CD8-positive, alpha-beta memory T cell (primary cell): ENCODE measurements at places on chromosomes 7 and 10.

- DNase-seq = no peak
Measured at GRCh38 chr7:64045301-64046040, at the start of gene ZNF727. Gene ZNF727, plus strand, starts transcription at chr7:64045434. Its CDS starts 188 bp downstream, at chr7:64045622.

DNA sequence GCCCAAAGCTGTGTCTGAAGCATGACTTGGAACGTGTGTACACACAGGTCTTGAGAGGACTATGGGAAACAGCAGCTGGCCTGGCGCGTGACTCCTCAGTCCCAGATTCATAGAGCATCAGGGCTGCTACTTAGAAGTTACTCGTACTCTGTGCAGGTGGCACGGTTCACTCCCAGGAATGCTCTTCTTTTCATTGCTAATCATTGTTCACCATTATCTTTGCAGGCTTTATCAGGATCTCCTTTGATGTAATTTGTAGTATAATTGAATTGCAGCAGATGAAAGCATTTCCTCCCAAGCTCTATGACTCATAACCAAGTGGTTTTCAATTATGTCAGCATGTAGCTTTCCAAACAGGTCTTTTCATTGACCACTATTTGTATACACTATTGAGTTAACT is 938.9 kb downstream of the NRG3 start:
- no peak for DNase-seq

- DNase-seq = no peak
Measured at GRCh38 chr7:116554911-116555310, 30.1 kb downstream of the CAV1 start.

DNA sequence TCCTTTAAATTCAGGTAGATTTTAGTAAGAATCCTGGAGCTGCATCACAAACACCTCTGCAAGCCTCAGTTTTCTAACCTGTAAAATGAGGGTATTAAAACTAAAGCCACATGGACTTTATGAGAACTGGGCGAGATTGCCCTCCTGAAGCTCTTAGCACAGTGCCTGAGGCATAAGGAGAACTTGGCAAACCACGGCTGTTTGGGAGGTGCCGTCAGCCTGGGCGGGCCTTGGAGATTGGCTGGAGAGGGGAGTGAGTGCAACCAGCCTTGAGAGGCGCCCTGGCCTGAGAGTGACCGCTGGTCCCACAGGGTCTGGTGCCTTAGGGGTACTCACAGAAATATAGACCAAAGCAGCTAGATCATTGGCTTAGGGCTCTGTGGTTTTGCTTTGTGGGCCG is 5.4 kb upstream of the TNS3 start:
- DNase-seq = no peak

DNA sequence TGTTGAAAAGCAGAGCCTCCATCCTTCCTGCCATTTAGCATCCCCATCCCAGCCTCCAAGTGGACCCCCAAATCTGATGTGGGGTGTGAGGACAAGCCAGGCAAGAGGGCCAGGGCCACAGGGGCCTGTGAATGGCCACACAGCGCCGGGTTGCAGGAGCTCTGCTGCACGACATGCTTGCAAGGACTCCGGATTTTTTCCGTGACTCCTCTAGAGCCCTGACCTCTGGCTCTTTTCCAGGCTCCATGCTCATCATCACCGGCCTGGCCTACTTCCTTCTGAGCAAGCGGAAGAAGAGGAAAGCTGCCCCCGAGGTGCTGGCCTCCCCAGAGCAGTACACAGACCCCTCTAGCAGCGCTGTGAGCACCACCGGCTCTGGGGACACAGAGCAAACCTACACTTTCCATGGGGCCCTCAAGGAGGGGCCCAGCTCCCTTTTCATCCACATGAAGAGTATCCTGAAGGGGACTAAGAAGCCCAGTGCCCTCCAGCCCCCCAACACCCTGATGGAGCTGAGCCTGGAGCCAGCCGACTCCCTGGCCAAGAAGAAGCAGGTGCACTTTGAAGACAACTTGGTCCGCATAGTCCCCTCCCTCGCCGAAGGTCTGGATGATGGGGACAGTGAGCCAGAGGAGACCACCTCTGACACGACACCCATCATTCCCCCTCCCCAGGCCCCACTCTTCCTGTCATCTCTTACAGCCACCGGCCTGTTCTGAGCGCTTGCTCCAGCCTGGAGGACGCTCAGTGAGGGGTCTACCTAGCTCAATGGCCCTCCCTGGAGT is 23.5 kb downstream of the TMEM72 start:
- no peak for DNase-seq

DNA sequence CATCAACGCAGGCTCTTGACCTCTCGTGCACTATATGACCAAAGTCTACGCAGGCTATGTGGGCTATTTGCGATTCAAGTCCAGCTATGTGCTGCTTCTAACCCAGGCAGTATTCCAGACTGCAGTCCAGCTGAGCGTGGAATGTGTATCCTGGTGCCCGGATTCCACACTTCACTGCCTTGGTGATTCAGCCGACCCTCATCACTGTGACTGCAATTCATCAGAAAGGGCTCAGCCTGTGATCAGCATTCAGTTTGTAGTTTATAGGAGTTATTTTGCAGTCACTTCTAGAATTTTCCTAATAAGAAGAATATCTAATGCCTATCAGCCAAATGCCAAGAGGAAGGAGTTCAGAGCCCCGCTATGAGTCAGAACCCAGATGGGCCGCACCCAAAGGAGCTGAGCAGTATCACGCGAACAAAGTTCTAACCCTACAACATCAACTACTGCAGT is 119.8 kb upstream of the LANCL2 start:
- no peak for DNase-seq

DNA sequence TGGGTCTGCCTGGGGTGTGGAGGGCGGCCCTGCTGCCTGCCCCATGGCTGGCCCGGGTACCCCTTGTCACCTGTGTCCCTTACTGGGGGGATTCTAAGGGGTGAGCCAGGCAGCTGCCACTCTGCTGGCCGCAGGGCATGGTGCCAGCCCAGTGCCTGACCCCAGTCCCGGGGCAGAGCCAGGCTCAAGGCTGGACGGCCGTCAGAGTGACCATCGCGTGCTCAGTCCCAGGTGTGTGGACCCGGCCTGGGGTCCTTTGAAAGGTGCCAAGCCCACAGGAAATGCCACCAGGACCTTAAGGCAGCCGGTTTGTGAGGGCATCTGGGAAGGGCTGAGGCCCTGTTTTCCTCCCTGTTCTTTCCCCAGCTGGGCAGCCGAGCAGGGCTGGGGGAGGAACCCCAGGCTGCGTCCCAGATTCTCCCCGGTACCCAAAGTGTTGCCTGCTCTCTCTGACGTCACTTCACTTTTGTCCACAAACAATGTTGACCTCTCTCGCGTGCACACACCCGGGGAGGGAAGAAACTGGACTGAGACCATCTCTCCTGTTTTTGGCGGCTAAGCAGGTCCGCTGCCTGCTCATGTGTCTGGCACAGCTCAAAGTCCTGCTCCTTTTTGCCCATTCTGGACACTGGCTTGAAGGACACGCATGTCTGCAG is 37.6 kb downstream of the PAPOLB start:
- DNase-seq = no peak

GRCh38 chr10:3239066-3239919 is 66.7 kb upstream of the PITRM1 start:
- DNase-seq = peak; percentile 47

DNA sequence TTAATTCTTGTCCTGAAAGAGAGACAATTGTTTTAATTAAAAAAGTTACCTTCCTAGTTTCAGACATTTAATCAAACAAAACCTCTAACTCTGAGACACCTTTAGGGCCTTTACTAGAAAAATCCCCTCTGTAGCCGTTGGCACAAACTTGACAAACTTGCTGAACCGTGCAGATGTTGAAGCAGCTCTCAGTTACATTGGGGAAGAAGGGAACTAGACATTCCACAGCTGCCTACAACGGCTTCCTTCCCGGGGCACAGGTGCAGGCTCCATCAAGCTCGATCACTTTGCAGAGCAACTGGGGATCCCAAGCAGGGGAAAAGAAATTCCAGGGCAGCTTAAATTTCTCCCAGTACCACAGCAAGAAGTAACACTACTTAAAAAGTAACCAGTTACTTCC is 141.3 kb downstream of the SKAP2 start:
- DNase-seq = no peak

DNA sequence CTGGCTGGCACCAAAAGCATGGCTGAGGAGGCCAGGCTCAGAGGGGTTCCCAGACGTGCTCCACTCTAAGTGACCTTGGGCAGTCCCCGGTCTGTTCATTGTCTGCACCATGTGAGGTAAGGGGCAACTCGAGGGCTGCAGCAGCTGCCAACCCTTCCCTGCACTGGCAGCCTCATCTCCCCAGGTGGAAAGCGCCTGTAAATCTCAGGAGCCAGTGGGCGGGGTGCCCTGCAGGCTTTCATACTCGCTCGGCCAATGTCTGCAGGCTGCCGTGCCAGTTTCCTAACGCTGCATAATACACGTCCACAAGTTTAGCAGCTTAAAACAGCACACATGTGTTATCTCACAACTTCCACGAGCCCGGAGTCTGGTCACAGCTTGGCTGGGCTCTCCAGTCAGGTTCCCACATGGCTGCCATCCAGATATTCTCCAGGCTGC is 12.6 kb upstream of the GDF10 start:
- DNase-seq = no peak

DNA sequence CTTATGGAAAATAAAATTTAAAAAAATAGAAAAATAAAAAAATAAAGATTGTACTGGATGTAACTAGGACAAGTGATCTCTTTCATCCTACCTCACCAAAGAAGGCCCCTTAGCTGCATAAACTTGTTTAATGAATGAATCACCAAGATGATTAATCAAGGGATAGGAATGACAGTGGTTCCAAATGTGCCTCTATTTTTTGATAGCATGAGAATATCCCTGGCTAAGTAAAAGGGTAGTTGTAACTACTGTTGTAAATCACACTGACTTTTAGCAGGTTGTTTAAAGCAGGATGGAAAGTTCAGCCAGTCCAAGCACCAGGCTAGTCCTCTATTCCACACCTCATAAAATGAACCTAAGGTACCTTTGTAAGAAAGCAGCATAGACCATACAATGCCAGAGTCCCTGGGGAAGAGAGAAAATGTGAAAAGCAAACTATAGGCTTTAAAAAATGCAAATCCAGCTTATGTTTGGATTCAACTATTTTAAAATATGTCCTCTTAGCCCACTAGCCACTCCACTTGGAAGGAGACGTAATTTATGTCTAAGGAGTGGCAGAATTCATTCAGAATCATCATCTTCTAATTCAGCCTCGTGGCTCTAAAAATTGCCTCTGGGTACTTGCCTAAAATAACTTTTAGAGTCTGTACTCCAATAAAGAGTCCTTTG is 126.8 kb downstream of the SKIDA1 start:
- DNase-seq = no peak

GRCh38 chr7:37493123-37493522 is 44.5 kb upstream of the ELMO1 start:
- DNase-seq = no peak

DNA sequence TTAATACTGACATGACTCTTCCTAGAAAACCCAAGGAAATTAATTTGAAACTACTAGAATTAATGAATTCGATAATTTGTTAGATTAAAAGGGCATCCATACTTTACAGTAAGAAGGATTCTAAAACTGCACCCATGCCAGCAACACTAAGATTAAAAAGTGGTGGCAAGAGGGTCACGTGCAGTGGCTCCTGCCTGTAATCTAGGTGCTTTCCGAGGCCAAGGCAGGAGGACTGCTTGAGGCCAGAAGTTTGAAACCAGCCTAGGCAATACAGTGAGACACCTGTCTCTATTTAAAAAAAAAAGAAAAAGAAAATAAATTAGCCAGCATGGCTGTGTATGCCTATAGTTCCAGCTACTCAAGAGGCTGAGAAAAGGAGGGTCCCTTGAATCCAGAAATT is 58.2 kb downstream of the SRPK2 start:
- no peak for DNase-seq

DNA sequence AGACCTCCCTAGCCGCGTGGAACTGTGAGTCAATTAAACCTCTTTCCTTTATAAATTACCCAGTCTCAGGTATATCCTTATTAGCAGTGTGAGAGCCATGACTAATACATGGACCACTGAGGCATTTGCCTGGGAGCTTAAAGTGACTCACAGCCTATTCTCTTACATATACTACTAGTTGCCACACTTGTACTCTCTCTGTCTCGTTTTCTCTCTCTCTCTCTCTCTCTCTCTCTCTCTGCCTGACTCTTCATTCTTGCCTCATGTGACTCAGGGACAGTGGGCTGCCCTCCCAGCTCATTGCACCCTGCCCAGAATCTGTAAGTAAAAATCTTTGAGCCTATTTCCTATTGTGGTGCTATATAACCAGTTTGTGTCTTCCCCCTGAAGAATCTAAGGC is 238.5 kb upstream of the MAGI2 start:
- DNase-seq = no peak

GRCh38 chr10:124601431-124602120 is 140.0 kb downstream of the LHPP start:
- no peak for DNase-seq

GRCh38 chr10:52615756-52616394 is 156.7 kb downstream of the MBL2 start:
- no peak for DNase-seq

DNA sequence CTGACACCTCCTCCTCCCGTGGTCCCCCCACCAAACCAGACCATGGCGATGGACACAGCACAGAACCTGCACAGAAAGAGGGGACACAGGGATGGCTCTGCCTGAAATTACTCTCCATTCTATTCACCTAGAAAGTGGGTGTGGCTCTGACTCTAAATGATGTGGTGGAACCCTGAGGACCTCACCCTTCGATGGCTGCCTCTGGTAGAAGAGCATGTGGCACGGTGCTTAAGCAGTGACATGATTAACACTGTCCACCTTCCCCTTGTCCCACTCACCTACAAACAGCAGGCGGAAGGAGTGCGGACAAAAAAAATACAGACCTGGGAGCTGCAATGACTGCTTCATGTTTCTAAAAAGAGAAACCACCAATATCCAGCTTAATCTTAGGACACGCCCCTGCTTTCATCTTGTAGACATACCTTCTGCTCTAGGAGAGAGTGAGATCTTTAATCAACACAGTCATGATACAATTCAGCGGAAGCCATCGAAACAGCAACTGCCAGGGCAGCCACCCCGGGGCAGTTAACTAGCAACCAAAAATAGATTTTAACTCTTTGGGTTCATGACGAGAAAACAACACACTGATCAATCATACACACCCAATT is 11.4 kb downstream of the JCAD start:
- DNase-seq = no peak

- DNase-seq = no peak
Measured at GRCh38 chr7:134690016-134690415, 43.4 kb downstream of the BPGM start.

DNA sequence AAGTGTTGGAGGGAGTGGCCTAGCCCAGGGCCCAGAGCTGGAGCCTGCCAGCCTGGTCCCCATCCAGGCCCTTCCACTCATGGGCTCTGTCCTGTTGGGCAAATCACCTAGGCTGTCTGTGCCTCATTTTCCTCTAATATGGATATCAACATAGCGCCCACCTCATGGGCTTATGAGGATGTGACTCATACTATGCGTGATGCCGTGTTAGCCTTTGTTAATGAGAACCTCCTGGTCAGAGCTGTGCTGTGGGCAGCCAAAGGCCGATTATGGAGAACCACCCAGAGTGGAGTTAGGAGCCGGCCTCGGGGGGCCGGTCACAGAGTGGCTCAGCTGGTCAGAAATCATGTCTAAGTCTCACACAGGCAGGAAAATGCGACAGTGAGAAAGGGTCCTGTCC is 306.4 kb downstream of the PAXIP1 start:
- DNase-seq = no peak

- DNase-seq = no peak
Measured at GRCh38 chr10:105468759-105469158, 827.7 kb downstream of the SORCS3 start.

- DNase-seq = no peak
Measured at GRCh38 chr10:27884185-27884641, 114.7 kb downstream of the ODAD2 start.
